Heart right ventricle (tissue), 16 donors: ENCODE measurements at places on chromosomes 13 and 19. TPM values are rescaled to one million over a fixed set of nuclear protein-coding genes. Genes with fewer than 3 reads are reported as not detected.

Gene CGB2
- total RNA-seq: not detected

Gene IZUMO1
- 0.92 TPM for total RNA-seq

Gene ZNF835
- total RNA-seq: 2.0 TPM

- DNase-seq: no peak
Observed at GRCh38 chr19:23855676-23856075, 59.0 kb upstream of the ZNF726 start.

Gene ACP5
- total RNA-seq: 4.3 TPM

DNA sequence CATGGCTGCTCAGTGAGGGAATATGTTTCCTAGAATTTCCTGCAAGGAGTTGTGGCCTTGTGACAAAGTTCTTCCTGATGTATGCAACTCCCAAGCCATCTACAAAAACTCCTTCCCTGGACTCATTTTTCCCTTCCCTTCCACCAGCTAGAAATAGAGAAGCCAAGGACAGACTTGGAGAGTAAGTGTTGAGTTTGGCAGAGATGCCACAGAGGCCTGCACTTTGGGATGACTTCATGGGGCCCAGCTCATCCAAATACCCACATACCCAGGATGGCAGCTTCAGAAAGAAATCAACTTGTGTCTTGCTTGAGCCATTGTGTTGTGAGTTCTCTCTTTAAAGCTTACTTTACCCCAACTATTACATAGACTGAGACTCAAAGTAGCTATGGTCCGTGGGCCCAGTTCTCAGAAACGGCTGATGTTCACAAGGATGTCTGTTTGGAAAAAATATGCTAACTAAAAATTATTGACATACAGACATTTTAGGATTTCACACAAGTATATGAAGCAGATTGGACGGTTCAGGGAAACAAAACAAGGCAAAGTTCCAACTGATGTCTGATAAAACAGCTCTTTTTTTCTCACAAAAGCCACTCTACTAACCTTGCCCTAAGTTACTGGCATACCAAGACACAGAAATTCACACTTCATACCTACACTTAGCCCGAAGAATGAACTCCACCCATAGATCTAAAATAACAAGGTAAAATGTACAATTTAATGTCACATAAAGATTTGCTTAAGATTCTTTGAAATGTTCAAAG, 107.9 kb downstream of the NALCN start:
- no peak for DNase-seq

- DNase-seq: no peak
Observed at GRCh38 chr13:92989301-92989700, 237.3 kb upstream of the GPC6 start.

- peak; percentile 38 for DNase-seq
Observed at GRCh38 chr19:46537136-46538097, 41.8 kb upstream of the PNMA8B start.

DNA sequence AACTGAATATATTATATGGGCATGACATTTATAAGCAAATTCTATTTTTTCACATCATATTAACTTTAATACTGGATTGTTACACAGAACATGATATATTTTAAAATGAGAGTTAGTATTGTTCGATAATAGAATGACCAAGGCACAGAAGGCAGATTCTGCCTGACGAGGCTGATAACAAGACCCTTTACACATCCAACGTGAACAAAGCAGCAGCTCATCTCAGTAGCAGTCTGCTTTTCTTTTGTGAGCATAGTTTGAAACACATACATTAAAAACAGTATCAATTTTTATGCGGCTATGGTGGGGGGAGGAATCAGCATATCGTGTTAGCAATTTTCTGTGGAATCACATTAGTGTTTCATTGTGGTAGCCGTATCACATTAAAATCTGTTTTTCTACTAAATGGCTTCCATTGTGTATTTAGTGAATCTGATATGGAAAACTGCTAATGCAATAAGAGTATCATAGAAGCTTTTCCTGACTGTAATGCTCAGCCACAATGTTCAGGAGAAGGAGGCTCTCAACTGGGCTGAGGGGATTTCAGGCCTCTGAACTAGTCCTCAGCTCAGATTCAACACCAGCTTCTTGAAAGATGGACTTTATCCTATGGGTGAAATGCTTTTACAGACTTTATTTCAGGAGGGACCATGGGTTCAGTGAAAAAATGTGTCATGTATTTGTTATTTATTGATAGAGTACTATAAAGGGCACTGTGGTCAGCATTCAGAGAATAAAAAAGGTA, 4.0 kb downstream of the SMAD9 start:
- no peak for DNase-seq
